ENCODE measurements at places on chromosomes 4 and X.
A peak's percentile ranks its signal among the peaks of the same experiment; 100 is the strongest.

GRCh38 chrX:16711893-16712547 lies 449 bp downstream of the CTPS2 start:
- DNase-seq: peak; percentile 8

- no peak for DNase-seq
These were observed 145.6 kb downstream of the INPP4B start for GRCh38 chr4:142700531-142700930.

DNA sequence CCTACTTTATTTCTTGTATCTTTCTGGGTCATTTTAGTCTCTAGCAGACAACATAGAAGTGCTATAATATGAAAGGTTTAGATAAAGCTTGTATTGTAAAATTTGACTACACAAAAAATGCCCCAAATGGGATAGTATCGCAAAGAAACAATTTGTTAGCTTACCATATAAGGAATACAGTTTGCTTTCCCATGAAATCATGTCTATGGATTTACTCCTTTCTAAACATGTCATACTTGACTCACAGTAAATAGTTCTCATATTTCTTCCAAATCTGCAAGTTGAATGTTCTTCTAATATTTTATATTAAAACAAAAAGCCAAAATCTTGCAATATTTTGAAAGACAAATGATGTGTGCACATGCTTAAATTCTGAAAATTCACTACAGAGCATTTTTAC lies 103.9 kb downstream of the PPA2 start:
- DNase-seq: no peak

DNA sequence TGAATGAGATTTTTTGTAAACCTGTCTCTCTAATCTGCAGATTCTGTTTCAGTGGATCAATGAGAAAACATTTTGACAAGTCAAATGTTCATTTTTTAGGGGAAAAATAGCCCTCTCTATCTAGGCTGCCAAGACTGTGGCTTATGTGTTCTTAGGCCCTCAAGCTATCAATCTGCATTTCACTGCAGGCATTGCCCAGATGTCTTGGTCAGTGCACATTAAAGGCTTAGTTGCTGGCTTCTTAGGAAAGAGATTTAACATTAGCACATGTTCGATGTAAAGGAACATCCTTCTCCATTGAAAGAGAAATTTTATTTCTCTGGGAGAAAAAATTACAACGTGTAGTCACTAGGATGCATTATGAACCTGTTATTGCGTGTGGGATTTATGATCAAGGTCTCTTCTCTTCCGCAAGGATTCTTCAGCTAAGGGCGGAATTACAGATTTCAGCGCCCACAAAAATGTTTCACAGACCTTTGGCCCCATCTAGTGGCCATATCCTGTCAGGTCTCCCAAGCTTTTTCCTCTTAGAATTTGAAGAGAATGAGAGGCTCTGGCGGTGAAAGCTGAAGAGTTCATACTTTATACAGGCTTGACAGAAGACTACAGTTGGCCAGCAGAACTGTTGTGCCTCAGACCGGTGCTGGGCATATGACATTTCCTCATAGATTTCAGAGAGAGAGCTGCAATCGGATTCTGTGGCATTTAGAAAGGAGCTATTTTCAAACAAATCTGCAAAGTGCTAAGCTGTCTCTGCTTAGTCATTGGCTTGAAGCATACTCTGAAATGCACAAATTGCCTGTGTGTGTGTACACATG lies 144.6 kb upstream of the NOCT start:
- peak; percentile 73 for DNase-seq

DNA sequence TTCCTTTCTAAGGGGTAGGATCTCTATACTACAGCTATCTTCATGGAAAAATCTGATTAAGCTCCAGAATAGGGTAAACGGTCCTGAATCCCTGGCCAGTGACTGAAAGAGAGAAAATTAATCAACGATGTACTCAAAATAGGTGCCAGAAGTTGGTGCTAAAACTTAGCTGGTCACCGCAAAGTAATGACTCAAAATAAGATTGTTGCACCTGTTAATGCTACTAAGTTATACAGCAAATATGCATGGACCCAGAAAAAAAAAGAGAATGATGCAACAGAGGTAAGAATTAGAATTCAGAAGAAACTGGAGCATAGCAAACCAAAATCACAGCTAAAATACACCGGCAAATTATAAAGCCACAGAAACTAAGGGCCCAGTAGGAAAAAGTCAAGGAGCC lies 239.7 kb upstream of the FAM241A start:
- no peak for DNase-seq

GRCh38 chrX:111823703-111824102 lies 52.3 kb upstream of the TRPC5OS start:
- DNase-seq: no peak

GRCh38 chr4:59956366-59956765 lies 1243.8 kb upstream of the ADGRL3 start:
- no peak for DNase-seq

- DNase-seq: no peak
These were observed 14.3 kb downstream of the ANTXR2 start for GRCh38 chr4:80058740-80059139.

- peak; percentile 4 for DNase-seq
These were observed 285.8 kb upstream of the TRPC5 start for GRCh38 chrX:112368371-112368770.

GRCh38 chr4:75254745-75255144 lies 259.5 kb downstream of the RCHY1 start:
- no peak for DNase-seq

DNA sequence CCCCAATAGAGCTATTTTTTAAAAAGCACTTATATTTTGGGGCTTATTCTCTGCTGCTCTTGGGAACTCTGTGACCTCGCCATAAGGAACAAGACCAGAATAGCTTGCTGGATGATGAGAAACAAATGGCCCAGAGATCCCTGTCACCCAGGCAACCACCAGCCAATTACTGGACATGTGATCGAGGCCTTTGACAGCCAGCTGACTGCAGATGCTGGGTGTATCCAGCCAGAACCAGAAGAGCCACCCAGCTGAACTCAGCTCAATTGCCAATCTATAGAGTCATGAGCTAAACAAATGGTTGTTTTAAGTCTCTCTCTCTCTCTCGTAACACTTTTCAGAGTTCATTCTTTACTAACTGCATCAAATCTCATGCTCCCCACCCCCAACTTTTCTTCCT lies 24.4 kb upstream of the CITED1 start:
- DNase-seq: no peak

DNA sequence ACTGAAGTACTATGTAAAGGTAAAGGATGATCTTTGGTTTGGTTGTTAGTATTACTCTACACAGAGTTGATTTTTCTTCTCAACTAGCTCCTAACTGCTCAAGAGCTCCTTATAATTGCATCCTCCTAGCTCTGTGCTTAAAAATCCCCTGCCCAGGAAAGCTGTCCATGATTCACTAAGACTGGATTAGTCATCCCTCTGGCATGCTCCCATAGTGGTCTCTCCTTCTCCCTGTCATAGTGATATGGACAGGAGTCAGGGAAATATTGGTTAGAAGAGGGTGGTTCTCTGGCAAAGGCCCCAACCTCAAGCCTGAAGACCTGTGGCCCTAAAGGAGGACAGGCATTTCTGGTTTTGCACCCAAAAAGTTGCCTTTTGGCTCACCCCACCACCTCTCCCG lies 242.3 kb upstream of the KCNIP4 start:
- DNase-seq: no peak

GRCh38 chrX:44908153-44908552 lies 35.2 kb downstream of the KDM6A start:
- DNase-seq: no peak

DNA sequence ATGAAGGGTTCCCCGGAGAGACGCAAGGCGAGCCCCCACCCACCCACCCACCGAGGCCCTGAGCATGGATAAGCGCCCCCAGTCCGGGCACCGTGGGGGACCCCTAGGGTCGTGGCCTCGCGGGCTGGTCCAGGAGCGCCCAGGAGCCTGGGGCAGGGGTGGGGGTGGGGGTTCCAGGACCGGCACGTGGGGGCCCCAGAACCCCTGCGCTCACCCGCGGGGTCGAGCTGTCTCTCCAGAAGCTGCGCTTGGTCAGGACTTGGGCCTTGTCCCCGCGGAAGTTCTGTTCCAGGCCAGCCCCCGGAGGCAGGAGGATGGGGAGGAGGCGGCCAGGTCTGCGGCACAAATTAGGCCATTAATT lies 11.2 kb upstream of the SHOX start:
- no peak for DNase-seq

- DNase-seq: no peak
These were observed 397.1 kb downstream of the RAB28 start for GRCh38 chr4:13087041-13087440.

DNA sequence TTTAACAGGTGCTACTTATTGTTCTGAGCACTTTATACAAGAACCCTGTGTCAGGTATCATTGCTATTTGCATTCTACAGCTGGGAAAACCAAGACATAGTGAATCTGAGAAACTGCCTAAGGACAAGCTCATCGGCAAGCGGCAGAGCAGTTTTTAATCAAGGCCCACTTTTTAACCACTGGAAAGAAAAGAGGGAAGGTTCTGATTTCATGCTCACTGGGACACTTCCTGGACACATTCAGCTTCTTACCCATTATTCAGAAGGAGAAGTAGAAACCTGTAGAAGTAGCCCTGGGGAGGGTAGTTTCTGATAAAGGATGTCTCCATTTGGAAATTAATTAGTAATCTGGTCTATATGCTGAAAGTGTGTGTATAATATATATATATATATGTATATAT lies 2.5 kb upstream of the LNX1 start:
- no peak for DNase-seq

- no peak for DNase-seq
These were observed 140.8 kb upstream of the EDNRA start for GRCh38 chr4:147340111-147340510.

- no peak for DNase-seq
These were observed 28.5 kb downstream of the TRIM61 start for GRCh38 chr4:164948975-164949374.

GRCh38 chr4:24473309-24473721 lies 111.0 kb downstream of the DHX15 start:
- no peak for DNase-seq

DNA sequence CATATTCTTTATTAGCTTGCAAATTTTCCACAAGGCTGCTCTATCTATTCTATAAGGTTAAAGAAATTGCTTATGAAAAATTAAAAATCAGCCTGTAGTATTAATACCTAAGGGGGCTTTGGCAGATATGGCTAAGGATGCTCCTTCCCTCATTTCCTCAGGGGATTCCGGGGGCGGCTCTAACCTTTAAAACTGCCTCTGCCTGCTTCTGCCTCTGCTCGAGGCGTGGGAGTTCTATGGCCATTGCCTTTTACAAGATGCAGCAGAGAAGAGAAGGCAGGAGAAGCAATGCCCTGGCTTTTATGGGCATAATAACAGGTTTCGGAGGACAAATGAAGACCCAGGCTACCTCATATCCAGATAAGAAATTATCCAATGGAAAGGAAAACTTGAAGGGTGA lies 8.6 kb upstream of the CDKN2AIP start:
- no peak for DNase-seq

DNA sequence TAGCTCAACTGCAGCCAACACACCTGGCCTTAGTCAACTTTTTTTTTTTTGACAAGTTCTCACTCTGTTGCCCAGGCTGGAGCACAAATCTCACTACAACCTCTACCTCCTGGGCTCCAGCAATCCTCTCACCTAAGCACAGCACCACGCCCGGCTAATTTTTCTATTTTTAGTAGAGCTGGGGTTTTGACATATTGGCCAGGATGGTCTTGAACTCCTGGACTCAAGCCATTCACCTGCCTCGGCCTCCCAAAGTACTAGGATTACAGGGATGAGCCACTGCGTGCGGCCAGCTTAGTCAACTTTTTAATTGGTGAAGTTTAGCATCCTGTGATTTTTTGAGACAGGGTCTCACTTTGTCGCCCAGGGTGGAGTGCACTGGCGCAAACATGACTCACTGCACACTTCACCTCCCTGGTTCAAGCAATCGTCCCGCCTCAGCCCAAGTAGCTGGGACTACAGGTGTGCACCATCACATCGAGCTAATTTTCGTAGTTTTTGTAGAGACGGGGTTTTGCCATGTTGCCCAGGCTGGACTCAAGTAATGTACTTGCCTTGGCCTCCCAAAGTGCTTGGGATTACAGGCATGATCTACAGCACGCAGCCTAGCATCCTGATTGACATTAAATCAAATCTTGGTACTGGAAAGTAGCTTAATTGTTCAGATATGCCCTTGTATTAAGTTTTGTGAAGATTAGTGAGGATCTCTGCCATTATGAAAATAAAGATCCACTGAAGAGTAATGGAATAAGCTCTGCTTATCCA lies 8.3 kb downstream of the HNRNPDL start:
- DNase-seq: no peak

GRCh38 chr4:154361450-154361849 lies 130.1 kb downstream of the DCHS2 start:
- DNase-seq: no peak

GRCh38 chr4:102826105-102826889 lies 1.1 kb downstream of the UBE2D3 start:
- DNase-seq: no peak

DNA sequence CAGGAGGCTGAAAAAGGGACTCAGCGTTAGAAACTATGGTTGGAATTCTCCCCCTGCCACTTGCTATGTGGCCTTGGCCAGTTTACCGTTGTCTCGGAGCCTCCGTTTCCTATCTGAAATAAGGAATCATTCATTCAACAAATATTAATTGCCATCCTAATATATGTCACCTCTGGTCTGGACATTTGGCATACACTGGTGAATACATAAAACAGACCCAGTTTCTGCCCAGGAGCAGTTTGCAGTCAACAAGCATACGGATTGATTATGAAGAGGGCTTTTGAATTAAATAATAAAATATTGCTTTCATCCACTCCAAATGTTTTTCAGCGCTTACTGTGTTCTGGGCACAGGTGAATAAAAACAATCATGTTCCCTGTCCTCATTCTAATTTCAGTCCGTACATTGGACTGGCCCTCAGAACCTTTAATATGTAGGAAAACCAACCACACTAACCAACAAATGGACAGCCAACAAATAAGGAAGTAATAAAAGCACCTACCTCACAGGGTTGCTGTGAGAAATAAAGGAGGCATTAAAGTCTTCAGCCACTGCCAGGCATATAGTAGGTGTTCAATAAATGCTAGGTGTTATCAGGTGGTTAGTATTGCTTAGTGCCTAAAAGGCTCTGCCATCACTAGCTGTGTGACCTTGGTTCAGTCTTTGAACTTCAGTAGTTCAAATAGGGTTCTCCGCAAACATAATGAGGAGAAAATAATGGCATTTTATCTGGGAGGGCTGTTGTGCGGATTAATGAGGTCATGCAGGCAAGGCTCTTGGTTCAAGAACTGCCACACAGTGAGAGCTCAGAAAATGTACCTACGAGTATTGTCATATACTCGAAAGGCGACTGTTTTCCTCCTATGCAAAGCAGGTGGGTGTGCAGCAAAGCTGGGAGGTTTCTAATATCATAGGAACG lies 7.3 kb upstream of the GSX2 start:
- DNase-seq: no peak

DNA sequence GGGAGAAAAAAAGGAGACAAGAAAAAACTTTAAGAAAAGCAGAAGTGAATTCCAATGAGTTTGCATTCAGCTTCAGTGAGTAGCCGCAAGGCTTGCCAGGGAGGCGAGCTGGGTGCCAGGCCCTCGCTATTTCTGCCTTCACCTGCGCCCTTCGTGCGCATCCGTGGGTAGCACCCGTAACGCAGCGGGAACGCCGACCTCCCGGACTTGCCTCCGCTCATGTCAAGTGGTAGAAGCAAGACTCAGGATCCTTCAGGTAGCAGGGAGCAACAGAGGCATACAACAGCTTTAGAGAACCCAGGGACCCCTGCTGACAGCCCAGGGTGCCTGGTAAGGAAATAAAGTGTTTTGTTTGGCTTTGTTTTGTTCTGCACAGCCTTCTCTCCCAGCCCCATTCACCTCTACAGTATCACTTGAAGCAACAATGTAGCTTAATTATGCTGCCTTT lies 140.0 kb upstream of the BCOR start:
- no peak for DNase-seq

Measured in endothelial cell (in vitro differentiated cells).